ENCODE measurements at places on chromosomes 13 and 19. TPM values are rescaled to one million over a fixed set of nuclear protein-coding genes. Genes with fewer than 3 reads are reported as not detected.

VSTM2B gene
- total RNA-seq: not detected

MAP2K2 gene
- total RNA-seq: 110 TPM

NCR1 gene
- 0.51 TPM for total RNA-seq

CRB3 gene
- total RNA-seq: not detected

TRIM28 gene
- 185 TPM for total RNA-seq

FLT1 gene
- total RNA-seq: 65.9 TPM

CEACAM8 gene
- total RNA-seq: 0.13 TPM

OSCAR gene
- 6.6 TPM for total RNA-seq

GRCh38 chr13:76758738-76759137 is 127.5 kb downstream of the KCTD12 start:
- no peak for DNase-seq

- no peak for DNase-seq
Measured at GRCh38 chr13:45393941-45394570, 24.1 kb downstream of the SLC25A30 start.

DNA sequence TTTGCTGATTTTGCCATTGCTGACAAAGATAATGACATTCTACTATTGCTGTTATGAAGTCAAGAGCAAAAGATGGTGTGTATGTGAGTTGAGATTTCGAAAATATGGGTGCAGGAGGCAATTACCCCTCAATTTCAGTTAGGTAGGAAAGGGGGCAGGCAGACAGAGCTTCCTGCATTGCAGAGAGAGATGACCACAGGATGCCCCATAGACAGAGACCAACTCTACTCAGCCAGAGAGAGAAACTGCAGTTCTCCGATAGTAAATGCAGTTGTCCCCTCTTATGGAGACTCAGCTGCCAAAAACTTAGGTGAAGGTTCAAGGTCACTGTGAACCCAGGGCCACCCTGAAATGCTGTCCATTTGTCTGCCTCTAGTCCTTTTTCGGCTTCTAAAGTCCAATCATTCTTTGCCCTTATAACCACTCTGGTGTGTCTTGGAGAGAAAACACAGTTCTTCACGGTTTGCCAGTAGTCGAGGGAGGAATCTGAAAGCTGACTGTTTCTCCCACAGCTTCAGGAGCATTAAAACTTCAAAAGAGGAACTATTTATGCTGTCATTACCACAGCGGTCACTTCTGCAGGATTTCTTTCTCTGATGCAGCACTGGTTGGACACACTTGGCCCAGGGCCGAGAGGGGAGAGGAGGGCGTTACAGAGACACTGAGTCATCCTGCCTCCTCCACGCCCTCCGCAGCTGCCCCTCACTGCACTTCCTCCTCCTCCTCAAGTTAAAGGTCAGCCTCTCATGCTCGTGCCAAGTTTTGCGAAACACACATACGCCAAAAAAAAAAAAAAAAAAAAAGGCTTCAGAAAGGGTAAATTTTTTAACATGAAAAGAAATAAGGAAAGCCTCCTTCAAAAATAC is 264.3 kb downstream of the FOXO1 start:
- peak; percentile 95 for DNase-seq

GRCh38 chr19:41478875-41479756 is 36.2 kb downstream of the ERICH4 start:
- no peak for DNase-seq

- DNase-seq: no peak
Measured at GRCh38 chr19:19588546-19588945, 29.9 kb downstream of the PBX4 start.

DNA sequence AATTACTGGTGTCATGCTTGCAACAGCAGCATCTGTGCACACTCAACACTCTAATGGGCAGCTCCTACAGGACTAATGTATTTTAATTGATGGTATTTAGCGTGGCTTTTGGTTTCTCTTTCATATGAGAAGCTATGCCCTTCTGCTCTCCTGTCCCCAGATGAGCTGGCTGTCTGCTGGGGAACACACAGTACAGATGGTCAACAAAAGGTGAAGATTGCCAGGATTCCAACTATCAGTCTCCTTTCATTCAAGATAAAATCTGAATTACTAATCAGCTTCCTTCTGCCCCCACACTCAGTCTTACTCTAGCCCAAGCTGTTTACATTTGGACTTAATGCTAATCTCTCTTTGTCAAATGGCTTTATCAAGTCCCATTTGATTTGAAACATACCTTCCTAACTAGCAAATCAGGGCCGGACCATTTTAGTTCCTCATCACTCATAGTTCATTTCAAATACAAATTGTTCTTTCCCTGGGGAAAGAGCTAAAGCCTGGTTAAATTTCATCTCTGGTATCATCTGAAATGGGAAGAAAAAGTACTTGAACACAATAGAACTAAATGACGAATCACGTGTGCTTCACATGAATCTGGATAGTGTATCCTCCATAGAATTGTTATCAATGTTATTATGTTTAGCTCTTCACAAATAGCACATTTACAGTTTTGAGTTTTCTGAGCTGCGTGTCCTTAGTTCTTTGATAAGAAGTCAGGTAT is 988.0 kb downstream of the PCDH17 start:
- no peak for DNase-seq

DNA sequence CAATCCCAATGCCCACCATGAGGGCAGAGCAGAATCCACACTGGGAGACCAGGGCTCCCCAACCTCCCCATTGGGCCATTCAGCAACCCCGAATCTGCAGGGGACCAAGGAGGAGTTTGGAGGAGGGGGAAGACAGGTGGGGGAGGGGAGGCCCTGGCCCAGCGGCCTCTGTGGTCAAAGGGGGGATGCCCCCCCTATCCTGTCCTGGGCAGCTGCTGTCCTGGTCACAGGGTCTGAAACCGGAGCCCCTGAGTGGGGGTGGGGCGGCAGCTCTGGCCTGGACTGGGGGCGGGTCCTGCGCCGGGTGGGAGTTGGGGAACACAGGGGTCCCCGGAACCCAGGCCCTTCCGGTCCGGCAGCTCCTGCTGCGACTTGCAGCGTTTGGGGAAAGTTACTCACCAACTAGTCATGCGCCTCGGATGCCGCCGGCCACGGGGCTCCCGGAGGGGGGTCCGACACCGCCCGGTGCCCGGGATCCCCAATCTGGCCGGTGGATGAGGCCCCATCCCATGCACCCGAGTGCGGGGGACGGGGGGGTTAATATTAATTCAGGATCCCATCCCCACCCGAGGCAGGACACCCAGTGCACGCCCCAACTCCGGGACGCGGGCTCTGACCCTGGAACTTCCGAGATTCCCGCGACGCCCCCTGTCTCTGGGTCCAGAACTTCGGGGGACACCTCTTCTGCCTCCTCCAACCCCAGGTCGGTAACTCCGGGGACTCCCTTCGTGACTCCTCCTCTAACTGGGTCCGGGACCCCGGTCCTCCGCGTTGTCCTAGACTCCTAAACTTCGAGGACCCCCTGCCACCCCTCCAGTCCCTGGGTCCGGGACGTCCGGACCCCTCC is 872 bp downstream of the HOMER3 start:
- no peak for DNase-seq

DNA sequence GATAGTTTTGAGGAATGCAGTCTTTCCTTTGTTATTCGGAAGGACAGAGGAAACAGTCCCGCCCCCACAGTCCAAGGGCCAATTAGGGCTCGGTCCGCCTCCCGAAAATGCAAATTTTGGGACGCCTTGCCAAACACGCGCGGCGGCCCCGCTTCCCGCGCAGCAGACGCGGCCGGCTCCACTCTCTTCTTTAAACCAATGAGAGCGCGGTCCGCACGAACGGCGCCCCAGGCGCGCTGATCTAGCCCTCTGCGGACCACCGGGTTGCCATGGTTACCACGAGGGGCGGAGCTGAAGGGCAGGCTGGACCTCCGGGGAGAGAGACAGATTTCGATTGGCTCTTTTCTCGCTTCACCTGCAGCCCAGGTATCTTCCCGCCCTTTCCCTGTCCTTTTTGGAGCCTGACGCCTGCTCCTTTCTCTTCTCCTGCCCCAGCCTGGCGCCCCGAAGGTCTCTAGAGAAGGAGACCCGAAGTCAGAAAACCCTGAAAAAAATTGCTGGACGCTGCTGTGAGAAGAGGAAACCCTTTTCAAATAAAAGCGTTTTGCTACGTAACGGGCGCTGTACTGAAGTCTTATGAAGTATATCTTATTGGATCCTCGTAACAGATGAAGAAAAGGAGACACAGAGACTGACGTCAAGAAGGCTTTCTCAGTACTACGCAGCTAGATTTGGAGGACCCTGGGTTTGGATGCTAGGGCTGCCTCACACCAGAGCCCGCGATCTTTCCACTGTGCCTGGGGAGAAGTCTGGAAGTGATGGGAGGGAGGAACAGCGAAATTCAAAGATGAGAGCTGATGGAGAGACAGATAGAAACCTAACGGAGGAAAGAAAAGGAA is 2.0 kb downstream of the PTH2 start:
- DNase-seq: no peak

DNA sequence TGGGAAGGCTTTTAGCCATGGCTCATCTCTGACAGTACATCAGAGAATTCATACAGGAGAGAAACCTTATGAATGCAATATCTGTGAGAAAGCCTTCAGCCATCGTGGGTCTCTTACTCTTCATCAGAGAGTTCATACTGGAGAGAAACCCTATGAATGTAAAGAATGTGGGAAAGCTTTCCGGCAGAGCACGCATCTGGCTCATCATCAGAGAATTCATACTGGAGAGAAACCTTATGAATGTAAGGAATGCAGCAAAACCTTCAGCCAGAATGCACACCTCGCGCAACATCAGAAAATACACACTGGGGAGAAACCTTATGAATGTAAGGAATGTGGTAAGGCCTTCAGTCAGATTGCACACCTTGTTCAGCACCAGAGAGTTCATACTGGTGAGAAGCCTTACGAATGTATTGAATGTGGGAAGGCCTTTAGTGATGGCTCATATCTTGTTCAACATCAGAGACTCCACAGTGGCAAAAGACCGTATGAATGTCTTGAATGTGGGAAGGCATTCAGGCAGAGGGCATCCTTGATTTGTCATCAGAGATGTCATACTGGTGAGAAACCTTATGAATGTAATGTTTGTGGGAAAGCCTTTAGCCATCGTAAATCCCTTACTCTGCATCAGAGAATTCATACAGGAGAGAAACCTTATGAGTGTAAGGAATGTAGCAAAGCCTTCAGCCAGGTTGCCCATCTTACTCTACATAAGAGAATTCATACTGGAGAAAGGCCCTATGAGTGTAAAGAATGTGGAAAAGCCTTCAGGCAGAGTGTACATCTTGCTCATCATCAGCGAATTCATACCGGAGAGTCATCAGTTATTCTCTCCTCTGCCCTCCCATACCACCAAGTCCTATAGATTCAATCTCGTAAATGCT is 10.7 kb downstream of the ZNF470 start:
- DNase-seq: no peak

DNA sequence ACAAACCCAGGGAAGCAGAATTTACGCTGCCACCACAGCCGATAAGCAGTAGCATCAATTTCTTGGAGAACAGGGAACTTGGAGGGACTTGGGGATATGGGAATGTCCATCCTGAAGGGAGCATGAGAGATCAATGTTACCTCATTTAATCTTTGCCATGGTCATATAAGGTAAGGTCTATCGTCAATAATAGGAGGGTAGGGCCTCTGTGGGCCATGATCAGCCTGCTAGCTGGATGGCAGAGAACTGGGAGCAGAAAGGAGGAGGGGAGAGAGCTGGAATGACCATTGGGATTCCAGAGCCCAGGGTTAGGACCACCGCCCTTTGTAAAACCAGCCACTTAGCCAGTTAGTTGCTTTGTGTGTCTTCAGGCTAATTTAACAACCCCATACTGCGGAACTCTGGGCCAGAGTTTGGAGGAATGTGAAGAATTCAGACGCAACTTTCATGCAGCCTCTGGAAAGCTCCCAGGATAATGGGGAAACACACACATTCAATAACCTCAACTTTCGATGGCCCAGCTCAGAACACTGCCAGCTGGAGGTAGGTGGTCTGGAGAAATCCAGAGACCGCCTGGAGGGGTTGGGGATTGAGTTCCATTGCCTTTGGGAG is 40.3 kb downstream of the ZNF557 start:
- DNase-seq: no peak

- DNase-seq: no peak
Measured at GRCh38 chr19:13077240-13077639, 25.4 kb downstream of the LYL1 start.

DNA sequence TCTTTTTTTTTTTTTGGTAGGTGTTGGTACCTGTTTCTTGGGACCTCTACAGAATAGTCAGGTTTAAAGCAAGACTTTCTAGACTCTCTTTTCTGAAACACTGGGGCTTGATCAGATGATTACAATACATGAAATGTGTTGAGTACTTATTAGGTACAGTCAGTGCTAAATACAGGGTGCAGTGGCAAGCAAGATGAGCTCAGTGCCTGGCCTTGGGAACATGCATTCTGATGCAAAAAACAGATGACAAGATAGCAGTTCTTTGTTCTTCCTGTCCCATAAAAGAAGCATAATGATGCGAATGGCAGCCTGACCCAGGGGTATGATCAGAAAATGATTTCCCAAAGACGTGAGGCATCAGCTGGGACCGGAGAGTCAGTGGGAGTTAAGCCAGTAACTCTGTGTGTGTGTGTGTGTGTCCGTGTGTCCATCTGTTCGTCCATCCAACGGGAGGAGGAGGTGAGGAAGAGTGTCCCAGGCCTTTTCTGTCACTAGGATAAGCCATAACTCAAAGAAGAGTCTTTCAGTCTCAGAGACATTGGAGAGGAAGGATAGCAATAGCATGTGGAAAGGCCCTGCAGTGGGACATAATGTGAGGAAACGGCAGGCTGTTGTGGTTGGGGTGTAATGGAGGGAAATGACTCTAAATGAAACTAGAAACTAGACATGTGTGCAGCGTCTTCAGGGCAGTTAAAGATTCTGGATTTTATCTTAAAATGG is 32.2 kb downstream of the SLAIN1 start:
- no peak for DNase-seq

GRCh38 chr19:8321986-8322637 is 816 bp downstream of the RPS28 start:
- DNase-seq: no peak

- peak; percentile 60 for DNase-seq
Measured at GRCh38 chr19:33673258-33673875, 51.6 kb downstream of the CHST8 start.

DNA sequence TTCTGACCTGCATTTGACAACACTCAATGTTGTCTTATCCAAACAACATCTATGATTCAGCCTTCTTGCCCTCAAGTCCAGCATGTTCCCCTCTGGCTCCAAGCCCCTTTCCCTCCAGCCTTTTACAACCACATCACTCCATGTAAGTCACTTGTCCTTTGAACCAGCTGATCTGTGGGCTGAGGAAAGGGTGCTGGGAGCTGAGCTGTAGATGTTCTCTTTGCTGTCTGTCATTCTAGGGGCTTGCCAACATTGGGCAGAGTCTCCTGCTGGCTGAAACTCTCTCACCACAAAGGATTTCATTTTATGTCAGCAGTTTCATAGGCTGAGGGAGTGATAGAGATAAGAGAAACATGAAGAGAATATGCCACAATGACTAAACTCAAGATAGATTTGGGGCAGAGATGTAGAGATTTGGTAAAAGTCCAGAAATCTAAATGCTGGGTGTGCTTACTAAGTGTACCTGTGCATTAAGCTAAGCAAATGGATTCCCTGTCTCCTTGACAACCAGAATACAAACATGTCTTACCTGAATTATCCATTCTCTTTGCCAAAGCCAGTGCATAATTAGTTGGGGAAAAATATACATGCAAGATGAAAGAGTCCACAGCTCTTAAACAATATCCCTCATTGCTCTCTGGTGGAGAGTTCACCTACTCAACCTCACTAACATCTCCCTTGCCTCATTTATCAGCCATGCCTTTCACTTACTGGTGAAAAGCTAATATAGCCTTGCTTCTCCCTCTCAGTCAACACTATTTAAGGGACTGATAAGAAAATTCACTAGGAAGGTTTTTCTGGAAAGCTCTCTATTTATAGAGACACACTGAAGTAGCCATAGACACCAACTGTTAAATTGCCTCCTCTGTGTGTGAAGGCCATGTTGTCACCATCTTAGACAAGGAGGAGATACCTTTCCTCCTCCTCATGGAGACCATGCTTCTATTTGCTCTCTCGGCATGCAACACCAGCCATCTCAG is 175.5 kb upstream of the SERP2 start:
- no peak for DNase-seq
